GM04503 (cell line): ENCODE measurements at places on chromosomes 13 and 19.

GRCh38 chr19:50178320-50178719, 15.2 kb upstream of the IZUMO2 start:
- no peak for DNase-seq

DNA sequence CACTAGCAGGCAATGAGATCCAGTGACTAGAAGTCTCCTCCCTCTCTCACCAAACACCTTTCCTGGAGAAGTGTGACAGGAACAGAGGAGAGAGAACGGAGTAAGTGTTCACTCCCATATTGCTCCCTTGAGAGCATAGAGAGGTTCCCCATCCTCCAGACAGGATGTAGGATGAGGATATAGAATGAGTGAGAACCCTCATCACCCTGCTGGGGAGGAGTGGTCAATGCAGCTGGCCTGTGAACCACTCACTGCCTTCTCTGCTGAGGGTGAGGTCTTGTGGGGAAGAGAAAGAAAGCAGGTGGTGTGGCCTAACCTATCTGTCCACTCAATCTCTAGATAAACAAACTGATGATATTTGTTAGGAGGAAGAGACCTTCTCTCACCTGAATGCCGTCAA, 386.6 kb downstream of the PCDH20 start:
- no peak for DNase-seq

- no peak for DNase-seq
These were observed 14.6 kb downstream of the IGFL3 start for GRCh38 chr19:46109876-46110275.

DNA sequence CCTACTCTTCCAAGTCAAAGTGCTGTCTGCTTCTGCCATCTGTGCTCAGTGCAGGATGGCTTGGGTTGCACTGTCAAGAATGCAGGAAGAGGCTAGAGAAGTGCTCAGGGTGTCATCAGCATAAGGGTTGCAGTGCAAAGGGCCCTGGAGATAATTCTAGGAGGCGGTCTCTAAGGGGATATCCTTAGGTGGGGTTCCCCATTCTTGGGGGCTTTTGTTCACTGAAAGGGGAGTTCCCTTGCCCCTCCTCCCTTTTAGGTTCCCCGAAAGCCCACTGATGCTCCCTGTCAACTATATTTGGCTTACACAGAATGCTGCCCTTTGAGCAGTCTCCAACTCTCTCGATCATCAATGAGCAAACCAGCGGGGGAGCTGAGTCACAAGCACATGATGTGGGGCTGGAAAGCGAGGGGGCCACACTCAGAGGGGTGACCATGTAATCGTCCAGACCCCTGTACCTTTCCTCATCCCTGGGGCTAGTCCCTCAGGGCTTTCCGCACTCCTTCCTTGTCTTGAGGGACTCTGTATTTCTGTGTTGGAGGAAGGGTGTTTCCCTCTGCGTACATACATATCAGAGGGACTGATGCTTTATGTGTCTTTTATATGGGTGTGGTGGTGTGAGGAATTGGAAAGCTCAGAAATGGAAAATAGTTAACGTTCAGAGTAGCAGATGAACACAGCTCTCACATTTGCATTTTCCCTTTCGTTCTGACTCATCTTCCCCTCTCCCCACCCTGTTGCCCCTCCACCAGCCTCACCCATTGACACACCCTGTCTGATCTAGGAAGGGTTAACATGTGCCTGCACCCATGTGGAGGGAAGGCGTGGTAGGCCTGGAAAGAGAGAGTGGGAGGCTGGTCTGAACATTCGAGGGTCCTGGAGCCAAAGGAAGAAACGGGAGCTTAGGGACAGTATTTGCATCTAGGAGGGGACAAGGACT, 6.7 kb downstream of the ZBTB32 start:
- DNase-seq = no peak

DNA sequence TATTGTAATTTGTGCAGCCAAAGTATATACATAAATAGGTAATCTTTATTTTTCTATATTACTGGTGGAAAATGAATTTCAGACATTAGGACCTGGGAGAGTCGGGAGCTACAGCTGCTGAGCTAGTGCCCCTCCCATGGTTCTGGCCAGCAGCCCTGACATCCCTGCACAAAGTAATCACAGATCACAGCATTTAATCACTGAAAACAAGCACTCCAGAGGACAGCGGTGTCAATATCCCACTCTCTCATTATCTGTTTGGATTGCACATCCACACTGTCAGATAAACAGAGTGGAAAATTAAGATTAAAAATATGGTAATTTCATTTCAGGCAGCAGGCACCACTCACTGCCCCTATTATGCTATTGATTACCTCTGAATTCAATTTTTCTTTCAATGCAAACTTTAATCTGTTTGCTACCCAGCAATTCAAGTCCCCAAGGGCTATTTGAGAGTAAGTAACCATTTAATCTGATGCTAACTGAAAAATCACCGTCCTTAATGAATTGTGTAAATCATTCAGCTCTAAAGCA, 254.1 kb upstream of the SOX21 start:
- DNase-seq = no peak

- DNase-seq = no peak
These were observed 51.5 kb downstream of the RASA3 start for GRCh38 chr13:114080739-114081561.

GRCh38 chr13:21123956-21124355, 52.4 kb downstream of the SKA3 start:
- no peak for DNase-seq

- no peak for DNase-seq
These were observed 2.2 kb downstream of the MZF1 start for GRCh38 chr19:58570770-58571574.

GRCh38 chr13:72698164-72698563, 29.3 kb downstream of the MZT1 start:
- peak; percentile 7 for DNase-seq

GRCh38 chr13:23325191-23325590, 108.3 kb downstream of the SACS start:
- DNase-seq = no peak

- no peak for DNase-seq
These were observed 31.2 kb upstream of the ANKRD10 start for GRCh38 chr13:110945928-110946570.

- no peak for DNase-seq
These were observed 34.6 kb downstream of the CRTC1 start for GRCh38 chr19:18718015-18718526.

- DNase-seq = no peak
These were observed 7.3 kb upstream of the CYP2A7 start for GRCh38 chr19:40889366-40889765.

GRCh38 chr13:74662905-74663304, 528.7 kb upstream of the KLF12 start:
- no peak for DNase-seq

DNA sequence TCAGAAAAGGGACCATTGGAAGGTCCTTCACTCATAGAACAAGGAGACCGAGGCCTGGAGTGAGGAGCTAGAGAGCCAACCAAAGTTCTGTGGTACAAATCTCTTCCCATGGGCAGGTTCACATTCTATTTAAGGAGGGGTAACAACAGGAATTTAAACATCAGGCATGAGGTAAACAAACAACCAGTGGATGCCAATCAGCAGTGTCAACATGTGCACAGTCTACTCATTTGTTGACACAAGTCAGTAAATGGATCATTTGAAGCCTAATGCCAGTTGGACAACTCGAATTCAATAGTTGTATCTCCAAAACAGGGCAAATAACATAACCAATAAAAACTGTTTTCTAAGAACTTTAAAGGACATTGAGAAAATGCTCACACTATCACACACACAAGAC, 6.3 kb upstream of the DOCK9 start:
- DNase-seq = no peak

DNA sequence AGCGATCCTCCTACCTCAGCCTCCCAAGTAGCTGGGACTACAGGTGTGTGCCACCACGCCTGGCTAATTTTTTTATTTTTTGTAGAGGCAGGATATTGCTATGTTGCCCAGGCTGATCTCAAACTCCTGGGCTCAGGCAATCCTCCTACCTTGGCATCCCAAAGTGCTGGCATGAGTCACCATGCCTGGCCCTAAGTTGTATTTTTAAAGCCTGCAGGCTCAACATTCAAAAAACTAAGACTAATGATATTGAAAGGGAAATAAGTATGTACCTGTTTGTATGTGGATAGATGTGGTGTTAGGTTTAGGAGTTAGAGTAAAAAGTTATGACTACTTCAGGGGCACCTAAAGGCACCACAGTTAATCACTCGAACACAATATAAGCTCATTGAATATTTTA, 5.4 kb upstream of the IPO5 start:
- no peak for DNase-seq

DNA sequence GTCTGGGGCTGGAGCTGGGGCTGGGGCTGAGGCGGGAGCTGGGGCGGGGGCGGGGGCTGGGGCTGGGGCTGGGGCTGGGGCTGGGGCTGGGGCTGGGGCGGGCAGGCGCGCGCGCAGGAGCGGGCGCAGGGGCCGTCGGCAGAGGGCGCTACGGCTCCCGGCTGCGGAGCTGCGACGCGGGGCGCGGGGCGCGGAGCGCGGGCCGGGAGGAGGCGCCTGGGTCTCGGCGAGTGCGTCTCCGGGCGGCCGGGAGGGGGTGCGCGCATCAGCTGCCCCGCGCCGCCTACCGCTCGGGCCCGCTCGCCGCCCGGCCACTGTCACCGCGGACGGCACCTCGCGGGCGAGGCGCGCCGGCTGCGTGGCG, 422 bp upstream of the MTUS2 start:
- no peak for DNase-seq

- no peak for DNase-seq
These were observed 570.5 kb upstream of the ARGLU1 start for GRCh38 chr13:107138486-107138885.

DNA sequence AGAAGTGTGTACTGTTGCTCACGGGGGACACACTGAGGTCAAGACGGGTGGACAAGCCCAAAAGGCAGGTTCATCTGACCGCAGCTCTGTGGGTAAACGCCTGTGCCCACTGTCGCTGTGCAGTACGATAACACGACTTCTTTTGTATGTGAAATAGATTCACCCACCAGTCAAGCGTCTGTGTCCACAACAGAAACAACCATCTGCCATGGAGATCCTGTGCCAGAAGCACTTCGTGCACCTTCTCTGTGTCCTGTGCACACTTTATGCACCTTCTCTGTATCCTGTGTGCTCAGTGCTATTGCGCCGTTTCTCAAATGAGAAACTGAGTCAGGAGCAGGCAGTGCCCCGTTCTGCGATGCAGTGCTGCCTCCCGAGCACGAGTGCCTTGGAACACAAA, 138.9 kb downstream of the ATP11A start:
- no peak for DNase-seq

GRCh38 chr19:5093948-5094718, 125.2 kb downstream of the KDM4B start:
- DNase-seq = no peak
